Smooth muscle cell of the brain vasculature (primary cell): ENCODE measurements at places on chromosomes 7 and 10.

DNA sequence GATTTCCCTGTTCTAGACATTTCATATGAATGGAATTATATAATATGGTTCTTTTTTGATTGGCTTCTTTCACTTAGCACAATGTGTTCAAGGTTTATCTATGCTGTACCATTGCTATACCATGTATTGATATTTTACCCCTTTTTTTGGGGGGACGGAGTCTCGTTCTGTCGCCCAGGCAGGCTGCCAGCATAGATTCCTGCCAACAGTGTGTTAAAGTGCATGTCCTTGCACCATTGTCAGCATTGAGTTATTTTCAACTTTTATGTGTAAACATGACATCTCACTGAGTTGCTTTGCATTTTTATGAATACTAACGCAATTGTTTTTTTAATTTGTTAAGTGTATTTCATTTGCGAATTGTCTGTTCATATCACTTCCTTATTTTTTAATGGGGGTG lies 4.9 kb downstream of the ABCC2 start:
- DNase-seq = no peak

DNA sequence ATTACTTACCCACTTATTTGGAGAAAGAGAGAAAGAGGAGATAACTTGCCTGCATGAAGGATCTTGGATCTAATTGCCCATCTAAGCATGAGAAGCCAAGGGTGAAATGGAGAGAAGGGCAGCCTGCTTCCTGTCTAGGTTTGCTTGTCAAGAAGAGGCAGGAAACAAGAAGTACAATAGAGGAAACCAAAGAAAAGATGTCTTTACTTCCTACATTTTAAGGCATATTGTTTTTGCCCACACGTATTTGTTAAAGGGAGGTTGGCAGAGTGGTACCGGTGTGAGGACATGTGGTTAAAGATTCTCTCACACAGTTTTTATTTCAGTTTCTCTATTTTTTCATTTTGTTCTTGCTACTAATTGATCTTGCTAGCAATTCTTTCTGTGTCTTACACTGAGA lies 6.0 kb upstream of the TAS2R38 start:
- DNase-seq = no peak

GRCh38 chr10:74898201-74898976 lies 72.0 kb downstream of the KAT6B start:
- no peak for DNase-seq

DNA sequence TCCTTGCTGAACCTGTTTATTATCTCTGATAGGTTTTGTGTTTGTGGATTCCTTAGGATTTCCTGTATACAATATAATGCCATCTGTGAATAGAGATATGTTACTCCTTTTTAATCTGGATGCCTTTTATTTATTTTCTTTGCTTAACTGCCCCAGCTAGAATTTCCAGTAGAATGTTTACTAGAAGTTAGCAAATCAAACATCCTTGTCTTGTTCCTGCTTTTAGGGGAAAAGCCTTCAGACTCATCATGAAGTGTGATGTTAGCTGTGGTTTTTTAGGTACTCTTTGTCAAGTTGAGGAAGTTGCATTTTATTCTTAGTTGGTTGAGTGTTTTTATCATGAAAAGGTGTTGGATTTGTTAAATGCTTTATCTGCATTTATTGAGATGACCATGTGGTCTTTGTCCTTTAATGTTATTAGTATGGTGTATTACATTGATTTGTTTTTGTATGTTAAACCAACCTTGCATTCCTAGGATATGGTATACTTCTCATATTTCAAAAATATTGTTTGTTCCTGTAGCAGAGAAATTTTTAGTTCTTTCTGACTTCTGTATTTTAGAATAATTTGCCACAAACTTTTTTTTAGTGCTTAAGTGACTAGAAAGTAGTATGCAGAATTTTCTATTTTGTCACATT lies 24.3 kb downstream of the PPP2R2D start:
- no peak for DNase-seq

- DNase-seq = no peak
Observed at GRCh38 chr10:132613566-132614348, 76.2 kb downstream of the INPP5A start.

- DNase-seq = peak; percentile 76
Observed at GRCh38 chr10:77350711-77351119, 286.9 kb downstream of the KCNMA1 start.

DNA sequence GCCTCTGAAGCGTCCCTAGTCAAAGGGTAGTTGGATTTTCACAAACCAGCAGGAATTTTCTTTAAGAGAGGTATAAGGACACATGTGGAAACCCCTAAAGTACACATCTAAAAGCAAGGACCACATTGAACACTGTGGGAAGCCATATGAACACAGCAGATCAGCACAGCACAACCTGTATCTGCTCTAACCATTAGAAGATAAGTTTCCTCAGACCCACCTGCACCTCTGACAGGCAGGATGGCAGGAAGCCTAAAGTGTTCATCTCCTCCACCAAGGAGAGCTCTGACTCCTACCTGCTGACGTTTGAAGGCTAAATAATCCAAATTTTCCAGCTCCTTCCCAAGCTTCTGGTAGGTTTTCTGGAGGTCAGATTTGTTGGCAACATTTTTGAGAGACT lies 174.4 kb downstream of the CTNNA3 start:
- DNase-seq = no peak

DNA sequence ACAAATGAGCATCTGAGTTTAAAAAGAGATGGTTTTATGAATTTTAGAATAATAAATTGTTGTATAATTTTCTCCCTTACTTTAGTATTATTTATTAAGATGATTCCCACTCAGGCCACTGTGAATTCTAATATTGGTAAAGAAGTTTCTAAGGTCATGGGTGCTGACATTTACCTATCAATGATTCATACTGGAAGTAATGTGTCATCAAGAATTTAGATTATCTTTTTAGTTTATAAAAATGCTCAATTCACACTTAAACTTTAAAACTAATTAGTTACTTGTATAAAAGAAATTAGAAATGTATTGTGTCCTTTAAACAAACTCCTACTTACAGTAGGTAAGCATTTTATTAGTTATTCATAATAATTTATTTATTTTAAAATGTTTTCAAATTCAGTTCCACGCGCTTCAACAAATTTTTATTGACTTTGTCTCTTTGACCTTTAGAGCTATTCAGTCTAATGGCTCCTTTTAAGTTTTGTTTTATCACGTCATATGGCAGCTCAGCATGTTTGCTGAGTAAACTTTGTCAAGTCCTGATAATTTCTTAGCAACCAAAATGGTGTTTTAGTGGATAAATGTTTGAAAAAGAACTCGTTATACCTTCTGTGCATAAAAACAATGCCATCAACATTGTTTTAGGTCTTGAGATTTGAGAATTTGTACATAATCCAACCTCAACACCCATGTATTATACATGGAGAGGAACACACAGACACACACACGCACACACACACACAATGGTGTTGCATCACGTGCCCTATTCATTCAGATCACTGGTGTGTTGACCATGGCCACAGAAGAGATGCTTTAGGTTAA lies 15.1 kb upstream of the MRC1 start:
- DNase-seq = no peak

- DNase-seq = peak; percentile 84
Observed at GRCh38 chr7:80781561-80781979, 137.3 kb downstream of the SEMA3C start.

- DNase-seq = no peak
Observed at GRCh38 chr10:79103129-79103528, 34.4 kb downstream of the ZMIZ1 start.

DNA sequence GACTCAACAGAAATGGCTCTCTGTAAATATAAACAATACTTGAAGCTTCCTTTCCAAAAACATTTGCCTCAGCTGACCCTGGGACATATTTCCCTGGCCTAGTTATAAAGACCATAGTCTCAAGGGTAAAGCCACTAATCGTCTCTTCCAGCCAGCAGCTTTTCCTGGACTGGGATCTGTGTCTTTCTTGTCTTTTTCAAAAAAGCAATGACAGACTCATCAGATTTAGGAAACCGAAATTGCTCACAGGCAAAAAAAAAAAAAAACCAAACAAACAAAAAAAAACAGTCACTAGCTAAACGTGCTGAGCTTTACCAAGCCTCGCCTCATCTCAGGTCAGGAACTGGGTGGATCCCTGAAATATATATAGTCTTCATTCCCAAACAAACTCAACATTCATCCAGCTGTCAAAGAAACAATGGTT lies 23.5 kb downstream of the STN1 start:
- DNase-seq = no peak

DNA sequence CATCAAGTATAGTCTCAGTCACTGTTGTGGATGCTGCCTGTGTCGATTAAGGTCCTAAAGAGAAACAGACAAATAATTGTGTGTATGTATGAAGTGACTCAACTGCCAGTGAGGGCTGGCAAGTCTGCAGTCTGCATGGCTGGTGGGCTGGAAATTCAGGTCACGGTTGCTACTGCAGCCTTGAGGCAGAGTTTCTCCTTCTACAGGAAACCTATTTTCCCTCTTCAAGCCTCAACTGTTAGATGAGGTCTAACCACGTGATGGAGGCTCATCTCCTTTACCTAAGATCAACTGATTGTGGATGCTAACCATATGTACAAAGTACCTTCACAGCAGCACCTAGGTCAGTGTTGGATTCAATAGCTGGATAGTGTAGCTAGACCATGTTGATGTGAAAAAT lies 29.9 kb downstream of the MBL2 start:
- DNase-seq = no peak

DNA sequence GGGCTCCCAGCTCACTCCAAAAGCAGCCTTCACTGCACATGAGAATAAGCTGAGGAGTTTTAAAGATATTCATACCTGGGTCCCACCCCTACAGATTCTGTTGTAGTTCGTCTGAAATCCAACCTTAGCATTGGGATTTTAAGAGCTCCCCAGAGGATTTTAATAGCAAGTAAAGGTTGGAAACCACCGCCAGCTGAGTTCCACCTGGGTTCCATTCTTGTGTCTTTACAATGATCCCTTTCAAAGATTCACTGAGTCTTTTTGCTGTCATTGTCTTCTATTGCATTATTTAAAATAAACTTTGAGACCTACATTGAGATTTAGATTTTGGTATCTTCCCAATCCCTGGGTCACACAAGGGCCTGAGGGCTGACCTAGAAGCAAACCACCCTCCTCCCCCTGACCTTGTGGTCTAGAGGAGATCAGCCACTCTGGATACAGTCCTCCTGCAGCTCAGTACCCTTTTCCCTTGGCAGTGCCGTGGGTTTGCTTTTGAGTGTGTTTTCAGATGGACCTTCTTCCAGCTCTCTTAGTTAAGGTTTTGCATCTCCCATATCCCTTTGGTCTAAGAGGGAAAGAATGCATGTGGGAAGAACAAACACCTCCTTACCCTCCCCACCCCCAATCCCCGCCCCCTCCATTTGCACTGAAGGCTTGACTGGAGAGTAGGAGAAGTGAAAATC lies 22.6 kb upstream of the SIRT1 start:
- DNase-seq = no peak

- DNase-seq = no peak
Observed at GRCh38 chr7:132782777-132783640, 206.7 kb upstream of the PLXNA4 start.

GRCh38 chr10:56472978-56473377 lies 111.9 kb upstream of the ZWINT start:
- DNase-seq = no peak

- DNase-seq = no peak
Observed at GRCh38 chr10:62732841-62733653, 71.5 kb upstream of the ADO start.

- no peak for DNase-seq
Observed at GRCh38 chr7:76394957-76395356, 14.5 kb downstream of the SSC4D start.

DNA sequence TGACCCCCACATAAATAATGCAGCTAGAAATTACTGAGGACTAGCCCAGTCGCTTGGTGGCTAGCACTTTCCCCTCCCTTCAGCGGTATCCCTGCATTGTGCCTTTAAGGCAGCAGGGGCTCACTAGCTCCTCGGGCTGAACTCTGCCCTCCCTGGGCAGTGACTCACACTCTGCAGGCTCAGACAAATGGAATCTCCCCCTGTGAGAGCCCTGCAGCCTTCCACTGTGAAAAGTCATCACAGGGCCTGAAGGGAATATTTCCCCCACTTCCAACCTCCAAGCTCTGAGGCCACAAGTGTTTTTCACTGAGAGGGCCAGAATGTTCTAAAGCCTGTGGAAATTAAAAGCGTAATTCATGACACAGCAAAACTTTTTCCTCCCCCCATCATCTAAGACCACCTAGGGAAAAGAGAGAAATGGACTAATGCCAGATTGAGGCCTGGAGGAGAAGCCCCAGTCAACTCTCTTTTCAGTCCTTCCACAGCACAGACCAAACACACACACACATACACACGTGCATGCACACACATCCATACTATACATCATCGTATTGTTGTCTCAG lies 93.6 kb upstream of the COL1A2 start:
- peak; percentile 97 for DNase-seq

DNA sequence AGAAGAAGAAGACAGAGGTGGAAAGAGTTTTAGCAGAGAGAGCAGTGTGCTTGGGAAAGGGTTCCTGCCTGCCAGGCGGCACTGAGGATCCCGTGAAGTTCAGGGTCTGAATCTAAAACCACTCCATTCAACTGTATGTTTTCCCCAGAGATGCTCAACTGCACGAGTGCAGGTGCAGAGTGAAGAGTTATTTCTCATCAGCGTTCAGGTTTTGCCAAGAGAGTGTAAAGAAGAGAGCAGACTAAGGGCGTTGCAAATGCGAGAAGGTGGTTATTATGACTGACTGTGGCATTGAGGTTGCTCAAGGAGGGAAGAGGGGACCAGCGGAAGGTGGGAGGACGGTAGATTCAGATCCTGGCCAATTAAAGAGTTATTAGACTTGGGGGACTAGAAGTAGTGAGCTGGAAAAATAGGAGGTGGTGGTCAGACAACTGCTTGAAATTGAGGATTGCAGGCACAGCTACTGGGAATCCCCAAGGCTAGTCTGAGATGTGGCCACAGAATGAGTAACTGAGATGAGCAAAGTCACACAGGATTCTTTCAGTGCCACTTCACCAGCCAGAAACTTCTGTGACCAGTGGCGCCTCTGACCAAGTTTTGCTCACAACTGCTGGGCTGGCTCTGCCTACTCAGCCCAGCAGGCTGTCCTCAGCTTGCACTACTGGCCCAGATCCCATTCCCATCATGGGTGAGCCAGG lies 29.1 kb downstream of the STRA8 start:
- no peak for DNase-seq

DNA sequence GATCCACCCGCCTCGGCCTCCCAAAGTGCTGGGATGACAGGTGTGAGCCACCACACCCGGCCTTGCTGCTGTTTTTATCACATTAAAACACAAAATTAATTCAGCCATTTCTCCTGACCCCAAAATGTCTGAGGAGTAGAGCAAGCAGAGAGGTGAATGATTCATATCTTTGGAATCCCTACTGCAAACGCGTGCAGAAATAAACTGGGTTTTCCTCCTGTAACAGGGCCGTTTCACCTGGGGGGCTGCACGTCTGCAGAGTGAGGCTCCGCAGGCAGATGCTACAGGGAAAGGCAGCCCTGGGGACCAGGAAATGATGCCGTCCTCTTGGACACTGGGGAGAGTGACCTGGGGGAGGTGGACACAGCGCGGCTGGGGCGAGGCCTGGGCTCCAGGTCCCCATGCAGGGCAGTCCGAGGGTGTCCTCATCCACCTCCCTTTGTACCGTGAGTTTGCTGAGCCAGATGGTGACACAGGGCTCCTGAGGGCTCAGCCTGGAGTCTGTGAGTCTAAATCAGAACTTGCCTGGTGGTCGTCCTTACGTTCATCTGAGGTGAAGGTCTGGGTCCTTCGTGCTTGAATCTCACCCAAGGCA lies 41.9 kb downstream of the PDGFA start:
- no peak for DNase-seq
